Activated gamma-delta T cell treated with Interleukin-2 at 50 U/mL for 16 hours (primary cell): ENCODE measurements at places on chromosomes 16 and 17.

DNA sequence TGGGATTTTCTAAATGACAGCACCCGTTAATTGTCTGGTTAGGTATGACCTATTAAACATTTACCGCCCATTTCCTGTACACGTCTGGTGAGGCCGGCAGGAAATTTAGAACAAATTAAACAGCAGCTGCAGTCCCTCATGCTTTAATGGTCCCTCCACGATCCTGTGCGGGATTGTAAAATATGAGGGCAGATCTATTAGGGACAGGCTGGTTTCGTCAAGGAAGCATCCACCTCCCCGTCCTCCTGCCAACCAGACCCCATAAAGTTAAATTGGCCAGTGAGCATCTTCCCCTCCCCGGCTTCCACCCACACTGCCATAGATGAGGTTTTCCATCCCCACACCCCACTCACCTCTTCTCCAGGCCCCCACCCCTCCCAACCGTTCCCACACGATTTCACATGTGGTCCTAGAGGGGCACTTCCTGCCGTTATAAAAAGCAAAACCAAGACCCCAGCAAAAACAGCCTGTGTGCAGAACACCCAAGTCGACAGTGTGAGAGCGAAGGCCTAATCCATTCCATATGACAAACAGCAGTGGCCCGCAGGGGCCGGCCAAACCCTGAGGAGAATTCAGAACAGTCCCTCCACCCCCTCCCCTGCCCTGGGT lies 331.9 kb downstream of the FOXL1 start:
- no peak for DNase-seq

DNA sequence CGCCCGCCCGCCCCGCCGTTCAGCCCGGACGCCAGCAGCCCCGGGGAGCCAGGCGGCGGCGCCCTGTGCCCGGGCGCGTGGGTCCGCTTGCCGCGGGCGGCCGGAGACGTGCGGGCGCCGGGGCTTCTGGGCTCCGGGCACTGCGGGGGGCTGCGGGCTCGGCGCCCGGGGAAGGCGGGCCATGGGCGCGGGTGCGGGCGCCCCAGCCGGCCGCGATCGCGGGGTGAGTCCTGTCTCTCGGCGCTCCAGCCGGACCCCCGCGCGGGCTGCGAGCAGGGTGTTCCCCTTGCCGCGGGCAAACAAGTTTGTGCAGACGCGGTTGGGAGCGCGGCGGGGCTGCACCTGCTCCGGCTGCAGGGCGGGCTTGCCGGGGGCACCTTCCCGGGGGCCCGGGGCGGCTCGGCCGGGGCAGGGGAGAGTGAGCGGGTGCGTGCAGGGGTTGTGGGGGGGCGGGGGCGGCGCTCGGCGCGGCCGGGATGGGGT lies 292 bp downstream of the WSCD1 start:
- no peak for DNase-seq

DNA sequence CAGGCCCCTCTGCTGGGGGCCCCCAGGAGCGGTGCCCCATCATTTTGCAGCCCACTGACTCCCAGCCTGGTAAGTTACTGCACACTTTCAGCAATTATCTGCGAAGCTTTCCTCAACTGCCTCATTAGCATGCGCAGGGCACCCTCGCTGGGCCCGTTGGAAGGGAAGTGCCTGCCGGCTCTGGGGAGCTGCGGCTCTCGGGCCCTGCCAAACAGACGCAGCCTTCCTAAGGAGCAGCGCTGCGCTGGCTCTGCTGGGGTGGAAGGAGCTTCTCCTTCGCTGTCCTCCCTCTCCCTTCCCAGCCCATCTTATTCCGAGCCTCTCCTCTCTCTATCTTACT lies 71.0 kb downstream of the RBBP6 start:
- DNase-seq, result no peak

DNA sequence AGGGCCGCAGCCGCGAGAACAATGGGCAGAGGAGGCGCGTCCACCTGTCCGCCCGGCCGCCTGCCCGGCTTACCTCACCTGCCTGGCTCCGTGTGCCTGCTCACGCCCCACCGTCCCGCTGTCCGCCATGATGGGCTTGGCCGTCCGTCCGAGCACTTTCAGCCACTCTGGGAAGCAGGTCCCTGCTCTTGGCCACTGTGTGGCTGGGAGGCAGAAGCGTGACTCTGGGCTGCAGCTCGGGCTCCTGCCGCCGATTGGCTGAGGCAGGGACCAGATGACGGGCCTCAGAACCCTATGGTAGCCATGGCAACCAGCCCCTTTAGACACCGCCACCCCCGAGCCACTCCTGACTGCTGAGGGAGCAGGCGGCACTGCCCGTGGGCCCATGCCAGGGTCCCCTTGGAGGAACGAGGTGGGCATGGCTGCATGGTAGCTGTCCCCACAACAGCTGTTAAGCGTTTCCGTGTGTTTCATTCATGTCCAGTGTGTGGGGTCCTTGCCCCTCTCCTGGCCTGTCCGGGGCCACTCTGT lies 8.9 kb upstream of the AXIN1 start:
- DNase-seq, result no peak

GRCh38 chr17:82215095-82215971 lies 2.7 kb upstream of the CCDC57 start:
- no peak for DNase-seq

- DNase-seq, result no peak
Observed at GRCh38 chr16:85302018-85302847, 190.0 kb upstream of the CIBAR2 start.

GRCh38 chr16:54462151-54462651 lies 175.6 kb upstream of the IRX3 start:
- DNase-seq, result no peak

DNA sequence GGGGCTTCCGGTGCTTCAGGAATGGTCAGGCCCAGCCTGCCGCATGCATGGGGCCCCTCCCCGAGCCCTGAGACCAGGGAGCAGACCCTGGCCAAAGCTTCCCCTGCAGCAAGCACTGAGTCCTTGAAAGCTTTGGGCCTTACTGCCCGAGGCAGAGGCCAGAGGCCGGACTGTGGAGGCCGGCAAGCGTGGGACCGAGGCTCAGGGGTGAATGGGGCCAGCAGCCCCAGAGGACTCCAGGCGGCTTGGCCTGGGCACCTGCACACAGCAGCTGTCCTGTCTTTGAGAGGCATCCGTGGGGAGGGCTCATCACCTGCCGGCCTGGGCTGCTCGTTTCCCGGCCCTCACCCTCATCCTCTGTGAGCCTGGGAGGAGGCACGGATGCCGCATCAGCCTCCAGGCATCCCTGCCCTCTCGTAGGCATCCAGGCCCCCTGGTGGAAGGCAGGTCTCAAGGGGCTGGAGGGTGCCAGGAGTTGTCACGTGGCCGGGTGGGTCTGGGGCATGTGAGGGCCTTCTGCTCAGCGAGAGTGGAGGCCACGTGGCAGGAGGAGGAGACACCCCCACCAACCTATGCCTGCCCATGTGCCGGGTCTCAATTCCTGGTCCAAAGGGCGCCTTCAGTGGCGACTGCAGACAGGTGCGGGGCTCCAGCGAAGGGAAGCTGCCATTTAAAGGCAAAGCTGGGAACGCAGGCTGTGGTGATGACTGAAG lies 31.4 kb downstream of the CACNA1H start:
- no peak for DNase-seq

DNA sequence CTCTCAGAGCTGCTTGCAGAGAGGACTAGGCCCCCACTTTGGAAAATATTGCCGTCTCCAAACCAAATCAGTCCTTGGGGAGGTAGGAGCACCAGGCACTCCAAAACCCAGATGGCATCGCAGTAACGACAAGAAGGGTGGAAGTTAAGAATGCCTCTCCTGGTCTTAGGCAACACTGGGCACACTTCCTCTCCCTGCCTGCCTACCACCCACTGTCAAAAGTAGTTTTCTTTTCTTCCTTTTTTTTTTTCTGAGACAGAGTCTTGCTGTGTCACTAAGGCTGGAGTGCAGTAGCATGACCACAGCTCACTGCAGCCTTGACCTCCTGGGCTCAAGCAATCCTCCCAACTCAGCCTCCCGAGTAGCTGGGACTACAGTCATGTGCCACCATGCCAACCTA lies 47.2 kb downstream of the SRL start:
- no peak for DNase-seq
